ENCODE measurements at places on chromosomes 6 and 20.

GRCh38 chr6:169859978-169860703, 108.7 kb downstream of the ERMARD start:
- no peak for DNase-seq

DNA sequence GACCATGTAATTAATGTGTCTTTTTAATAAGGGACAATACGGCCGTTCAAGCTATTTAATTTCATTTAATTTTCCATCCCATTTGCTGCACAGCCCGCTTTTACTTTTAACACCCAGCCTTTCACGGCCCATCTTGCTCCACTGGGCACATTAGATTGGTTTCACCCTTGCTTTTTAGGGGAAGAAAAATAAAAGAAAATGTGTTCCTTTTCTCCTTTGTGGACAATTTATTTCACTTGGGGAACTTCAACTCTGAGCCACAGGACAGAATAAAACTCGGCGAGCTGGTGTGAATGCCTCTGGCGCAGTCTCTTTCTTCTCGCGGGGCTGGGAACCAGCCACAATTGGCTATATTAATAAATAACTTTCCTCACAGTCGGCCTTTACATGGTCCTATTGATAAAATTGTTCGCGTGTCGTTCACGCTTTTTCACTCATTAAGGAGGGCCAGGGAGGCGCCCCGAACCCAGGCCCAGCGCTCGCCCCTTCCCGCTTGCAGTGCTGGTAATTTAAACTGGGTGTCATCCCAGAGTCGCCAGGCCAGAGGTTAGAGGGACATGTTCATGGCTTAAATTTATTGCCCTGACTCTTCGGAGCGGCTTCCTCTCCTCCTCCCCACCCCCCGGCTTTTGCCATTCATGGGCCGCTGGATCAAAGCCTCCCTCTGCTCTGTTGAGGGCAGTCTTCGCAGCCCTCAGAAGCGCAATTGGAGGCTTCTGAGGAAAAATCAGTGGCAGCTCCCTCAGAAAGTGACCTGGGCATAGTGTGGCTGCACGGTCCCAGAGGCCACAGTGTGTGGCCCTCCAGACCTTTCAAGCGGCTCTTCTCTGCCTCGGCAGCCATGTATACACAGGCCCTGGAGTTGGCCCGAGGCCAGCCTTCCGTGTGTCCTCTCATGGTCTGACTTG, 2.2 kb upstream of the PRDM13 start:
- DNase-seq = peak; percentile 35

DNA sequence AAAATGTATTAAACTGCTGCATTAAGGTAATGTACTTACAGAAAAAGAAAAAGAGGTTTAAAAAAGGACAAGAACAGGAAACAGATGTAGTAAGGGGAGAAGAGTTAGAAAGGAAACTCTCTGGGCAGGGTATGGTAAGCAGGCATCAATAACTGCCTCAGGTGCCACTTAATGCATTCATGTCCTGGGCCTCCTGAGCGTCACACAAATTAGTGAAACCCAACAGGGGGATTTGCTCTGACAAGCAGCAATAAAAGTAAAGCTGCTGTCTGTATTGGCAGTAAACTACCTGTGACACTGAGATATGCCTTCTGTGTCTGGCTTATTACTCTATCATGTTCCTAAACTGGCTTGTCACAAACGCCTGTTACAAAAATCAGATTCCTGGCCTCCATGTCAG, 1.5 kb upstream of the EFHC1 start:
- no peak for DNase-seq

DNA sequence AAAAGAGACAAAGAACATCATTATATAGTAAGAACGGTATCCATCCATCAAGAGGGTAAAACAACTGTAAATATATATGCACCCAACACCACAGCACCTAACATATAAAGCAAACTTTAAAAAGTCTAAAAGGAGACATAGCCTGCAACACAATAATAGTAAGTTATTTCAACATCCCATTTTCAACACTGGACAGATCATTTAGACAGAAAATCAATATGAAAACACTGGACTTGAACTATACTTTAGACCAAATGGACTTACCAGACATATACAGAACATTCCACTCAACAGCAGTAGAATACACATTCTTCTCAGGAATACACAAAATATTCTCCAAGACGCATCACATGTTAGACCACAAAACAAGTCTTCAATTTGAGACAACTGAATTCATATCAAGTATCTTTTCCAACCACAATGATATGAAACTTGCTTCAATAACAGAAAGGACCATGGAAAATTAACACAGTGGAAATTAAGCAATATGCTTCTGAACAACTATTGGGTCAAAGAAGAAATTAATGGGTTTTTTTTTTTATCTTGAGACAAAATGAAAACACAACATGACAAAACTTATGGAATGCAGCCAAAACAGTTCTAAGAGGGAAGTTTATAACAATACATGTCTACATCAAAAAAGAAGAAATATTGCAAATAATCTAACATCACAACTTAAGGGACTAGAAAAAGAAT, 23.9 kb upstream of the ASF1A start:
- DNase-seq = no peak

DNA sequence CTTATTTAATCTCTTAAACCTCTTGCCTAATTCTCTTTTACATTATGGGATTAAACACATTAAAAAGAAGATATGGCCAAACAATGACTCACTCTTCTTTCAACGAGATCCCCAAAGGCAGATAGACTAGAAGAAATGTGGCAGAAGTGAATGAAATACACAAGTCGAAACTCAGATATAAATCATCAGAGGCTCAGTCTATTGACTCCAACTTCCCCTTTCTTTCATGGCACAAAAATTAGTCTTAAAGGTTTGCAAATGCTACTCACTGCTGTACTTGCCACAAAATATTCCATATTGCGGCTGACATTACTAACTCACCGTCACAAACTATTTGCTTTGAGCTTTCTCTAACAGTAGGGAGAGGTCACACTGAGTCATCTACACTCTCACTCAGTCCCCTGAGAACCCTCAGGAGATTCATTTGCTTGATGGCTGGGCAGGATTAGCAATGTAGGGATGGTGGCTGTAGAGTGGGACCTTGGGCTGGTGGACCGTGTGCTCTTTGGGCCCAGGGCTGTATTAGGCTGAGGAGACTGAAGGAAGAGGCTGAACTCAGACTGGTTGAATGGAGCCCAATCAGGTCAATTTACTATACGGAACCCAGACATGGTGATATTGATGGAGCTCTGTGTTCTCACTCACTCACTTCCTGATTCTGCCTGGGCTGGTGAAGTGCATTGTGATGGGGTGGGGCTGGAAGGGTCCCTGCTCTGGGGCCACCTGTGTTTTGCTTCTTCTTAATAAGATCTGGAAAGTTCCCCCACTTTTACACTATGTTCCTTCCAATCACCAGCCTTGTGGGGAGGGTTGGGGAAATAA, 42.8 kb upstream of the UBR2 start:
- peak; percentile 25 for DNase-seq

DNA sequence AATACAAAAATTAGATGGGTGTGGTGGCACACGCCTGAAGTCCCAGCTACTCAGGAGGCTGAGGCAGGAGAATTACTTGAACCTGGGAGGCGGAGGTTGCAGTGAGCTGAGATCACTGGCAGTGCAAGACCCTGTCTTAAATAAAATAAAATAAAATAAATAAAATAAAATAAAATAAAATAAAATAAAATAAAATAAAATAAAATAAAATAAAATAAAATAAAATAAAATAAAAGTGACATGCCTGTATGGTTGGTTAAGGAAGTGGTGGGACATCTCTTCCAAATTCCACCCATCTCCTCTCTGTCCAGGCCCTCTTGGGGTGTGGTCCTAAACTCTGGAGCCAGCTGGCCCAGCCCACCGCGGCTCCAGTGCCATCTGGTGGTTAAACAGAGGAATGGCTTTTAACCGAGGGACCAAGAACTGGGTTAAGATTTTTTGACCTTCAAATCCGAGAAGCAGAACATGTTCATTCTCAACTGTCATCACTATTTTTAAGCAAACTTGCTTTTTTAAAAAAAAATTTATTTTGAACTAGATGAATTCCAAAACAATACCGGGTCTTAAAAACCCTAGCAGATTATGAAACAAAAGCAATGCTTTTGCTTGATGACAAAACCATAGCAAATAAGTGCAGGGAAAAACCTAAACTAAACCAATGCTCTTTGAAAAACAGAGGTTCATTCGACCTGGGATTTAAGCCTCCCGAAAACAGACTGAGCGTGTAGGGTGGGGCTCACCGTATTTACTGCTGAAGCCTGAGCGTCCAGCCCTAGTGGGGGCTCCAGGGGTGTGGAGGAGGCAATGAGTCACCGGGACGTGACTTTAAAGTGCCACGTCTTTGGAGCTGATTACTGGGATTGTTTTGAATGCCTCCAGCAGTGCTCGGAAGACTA, 68.8 kb downstream of the CDC5L start:
- peak; percentile 71 for DNase-seq

DNA sequence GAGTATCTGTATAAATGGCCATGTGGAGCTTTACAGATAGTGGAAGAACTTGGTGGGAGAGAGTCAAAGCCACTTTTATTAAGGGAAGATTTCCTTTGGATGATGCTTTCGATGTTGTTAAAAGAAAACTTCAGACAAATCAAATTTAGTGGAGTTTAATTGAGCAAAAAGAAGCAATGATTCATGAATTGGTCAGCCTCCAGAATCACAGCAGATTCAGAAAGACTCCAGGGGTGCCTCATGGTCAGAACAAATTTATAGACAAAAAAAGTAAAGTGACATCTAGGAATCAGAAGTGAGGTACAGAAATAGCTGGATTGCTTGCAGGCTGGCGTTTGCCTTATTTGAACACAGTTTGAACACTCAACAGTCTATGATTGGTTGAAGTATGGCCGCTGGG, 5.3 kb upstream of the CGA start:
- DNase-seq = no peak

GRCh38 chr20:35200267-35200666, 26.2 kb upstream of the MMP24 start:
- DNase-seq = no peak

GRCh38 chr20:49028684-49029083, 17.4 kb upstream of the CSE1L start:
- DNase-seq = no peak

GRCh38 chr6:170290296-170291128, at the start of gene DLL1:
TSS of gene DLL1 (minus strand) at chr6:170291078. CDS start at chr6:170290139, 939 bp downstream.
- DNase-seq = peak; percentile 67

DNA sequence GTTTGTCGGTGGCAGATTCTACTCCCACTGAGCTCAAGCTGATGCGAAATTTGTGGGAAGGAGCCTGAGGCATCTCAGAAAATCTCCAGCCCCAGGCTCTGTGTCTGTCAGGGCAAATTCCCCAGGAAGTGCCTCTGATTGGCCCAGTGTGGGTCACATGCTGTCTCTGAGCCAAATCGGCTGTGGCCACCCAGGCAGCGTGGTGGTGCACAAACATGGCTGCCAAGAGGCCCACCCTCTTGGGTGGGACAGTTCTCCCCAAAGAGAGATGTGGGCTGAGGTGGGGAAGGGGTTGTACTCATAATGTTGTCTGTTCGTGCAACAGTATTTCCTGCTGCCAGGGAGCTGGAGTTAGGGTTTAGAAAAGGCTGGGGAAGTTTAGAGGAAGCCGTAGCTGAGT, 130.6 kb downstream of the BMP7 start:
- DNase-seq = no peak

DNA sequence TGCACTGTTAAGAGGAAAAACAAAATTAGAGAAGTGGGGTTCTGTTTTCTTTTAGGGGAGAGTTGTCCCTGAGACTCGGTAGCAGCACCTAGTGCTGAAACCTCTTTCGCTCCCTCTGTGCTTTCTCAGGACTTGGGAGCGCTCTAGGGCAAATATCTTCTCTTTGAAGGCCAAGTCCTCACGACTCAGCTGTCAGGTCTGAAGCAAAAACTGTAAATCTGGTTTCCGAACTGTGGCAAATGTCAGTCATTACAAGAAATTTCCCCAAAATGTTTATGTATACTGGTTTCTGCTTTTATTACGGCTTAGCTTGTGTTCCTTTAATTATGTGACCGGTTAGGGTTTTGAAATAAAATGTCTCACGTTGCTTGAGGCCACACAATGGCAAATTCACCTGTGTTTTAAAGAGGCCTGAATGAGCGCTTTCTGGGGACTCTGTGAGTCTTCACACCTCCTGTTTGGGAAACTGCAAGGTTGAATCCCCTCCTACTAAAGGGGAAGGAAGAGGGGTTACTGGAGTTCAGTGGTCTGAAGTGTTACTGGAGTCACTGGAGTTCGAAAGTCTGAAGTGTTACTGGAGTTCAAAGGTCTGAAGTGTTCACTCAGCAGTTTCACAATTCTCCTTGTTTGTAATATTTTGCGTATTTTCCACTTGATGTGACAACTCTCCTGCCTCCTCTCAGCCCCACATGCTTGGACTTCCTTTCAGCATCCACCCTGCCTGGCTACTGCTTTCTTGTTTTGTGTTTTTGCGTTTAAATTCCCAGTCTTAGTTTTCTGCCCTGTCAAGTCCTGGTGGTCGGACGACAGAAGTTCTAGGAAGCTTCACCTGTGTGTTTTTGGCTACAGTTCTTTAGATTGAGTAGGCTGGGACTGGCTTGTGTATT, 1.6 kb downstream of the SMPDL3A start:
- peak; percentile 19 for DNase-seq

DNA sequence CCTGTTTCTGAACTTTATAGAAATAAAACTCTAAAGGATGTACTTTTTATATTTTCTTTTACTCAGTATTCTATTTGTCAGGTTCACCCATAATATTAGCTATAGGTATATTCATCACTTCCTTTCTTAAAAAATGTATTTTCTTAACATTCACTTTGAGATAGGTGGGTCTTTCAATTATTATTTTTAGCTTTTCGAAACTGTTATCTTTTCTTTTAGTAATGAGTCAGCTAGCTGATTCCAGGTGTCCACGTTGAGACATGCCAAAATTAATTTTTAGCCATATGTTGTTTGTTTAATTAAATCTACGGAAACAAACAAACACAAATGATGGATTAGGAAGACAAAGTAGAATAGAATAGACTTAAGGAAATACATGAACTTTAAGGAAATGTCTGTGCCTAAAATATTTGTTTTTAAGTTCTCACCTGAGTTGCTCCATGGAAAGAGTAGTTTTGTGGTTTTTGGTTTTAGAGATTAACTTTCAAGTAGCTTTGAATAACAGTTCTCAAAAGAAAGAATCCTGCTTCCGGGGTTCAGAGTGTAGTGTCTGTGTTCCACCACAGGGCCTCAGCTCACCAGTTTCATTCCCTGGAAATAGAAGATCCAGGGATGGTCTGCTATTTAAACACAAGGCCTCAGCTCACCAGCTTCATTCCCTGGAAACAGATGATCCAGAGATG, 435.0 kb downstream of the HAO1 start:
- DNase-seq = no peak
